Stimulated activated CD8-positive, alpha-beta memory T cell treated with anti-CD3 and anti-CD28 coated beads, Interleukin-12 subunit alpha, Interleukin-12 subunit beta, amount 100 ng/mL, for 4 hours (primary cell): ENCODE measurements at places on chromosomes 2 and 18.

GRCh38 chr2:174135981-174136380 lies 112.4 kb downstream of the OLA1 start:
- no peak for DNase-seq

DNA sequence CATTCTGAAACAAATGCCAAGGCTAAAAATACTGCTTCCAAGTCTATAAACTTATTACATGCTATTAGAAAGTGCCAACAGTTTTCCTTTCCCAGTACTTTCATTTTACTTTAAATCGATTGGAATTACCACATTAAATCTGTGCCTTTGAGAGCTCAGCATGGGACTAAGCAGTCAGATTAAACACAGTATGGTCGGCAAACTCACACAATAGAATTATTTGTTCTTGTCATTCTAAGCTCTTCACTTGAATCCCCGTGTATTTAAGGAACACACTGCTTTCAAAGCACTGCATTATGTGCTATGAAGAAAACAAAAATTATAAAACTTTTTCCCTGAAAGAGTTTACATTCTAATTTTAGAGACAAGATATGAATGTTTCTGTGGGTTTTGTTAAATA lies 444.4 kb upstream of the SLC39A10 start:
- no peak for DNase-seq

DNA sequence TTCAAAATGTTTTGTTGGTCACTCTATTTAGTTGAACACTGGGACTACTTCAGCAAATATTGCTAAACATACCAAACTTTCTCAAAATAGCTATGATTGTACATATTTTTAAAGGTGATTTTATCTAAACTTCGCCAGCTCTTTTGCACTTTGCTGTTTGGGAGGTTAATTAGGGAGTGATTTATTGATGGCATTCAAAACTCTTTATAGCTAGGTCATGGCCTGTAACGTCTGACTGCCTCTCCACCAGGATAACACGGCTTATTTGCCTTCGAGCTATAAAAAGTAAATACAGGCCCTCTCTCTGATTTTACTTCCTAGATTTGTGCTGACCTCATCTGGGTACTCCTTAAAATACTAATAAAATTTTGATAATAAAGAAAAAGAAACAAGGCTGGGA lies 931.9 kb downstream of the DCDC2C start:
- no peak for DNase-seq

DNA sequence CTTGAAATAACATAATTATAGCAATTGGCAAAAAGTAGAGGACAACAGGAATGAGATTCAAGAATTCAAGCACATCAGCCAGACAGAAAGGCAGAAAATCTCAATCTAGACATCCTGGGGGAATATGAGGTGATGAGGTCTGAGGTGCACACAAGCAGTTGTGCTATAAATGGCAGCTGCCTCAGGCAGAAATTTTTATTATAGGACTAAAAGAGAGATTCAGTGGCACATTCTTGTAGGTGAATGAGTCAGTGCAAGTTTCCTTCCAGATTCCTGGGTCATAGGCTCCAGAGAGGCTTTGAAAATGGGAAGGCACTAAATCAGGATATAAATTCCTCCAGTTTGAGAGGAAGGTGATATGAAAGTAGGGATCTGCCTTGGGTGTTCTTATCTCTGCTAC lies 127.2 kb upstream of the THSD7B start:
- DNase-seq: no peak

DNA sequence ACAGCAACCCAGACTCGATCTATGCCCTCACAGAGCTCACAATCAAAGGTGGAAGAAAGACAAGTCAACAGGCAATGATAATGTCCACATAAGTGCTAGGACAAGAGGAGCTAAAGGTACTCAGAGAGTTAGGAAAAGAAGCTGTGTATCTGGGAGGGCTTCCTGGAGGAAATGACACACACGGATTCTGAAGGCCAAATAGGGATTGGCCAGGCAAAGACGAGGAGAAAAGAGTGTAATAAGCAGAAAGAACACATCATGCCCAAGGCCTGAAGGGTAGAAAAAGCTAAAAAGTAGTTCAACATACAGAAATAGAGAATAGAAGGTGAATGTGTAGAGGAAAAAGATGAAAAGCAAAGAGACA lies 36.1 kb downstream of the VIT start:
- no peak for DNase-seq

GRCh38 chr2:44651974-44652373 lies 289.5 kb upstream of the SIX3 start:
- DNase-seq: no peak

GRCh38 chr2:173872714-173873113 lies 92.5 kb downstream of the SP3 start:
- DNase-seq: no peak

GRCh38 chr18:79575891-79576685 lies 103.5 kb upstream of the CTDP1 start:
- DNase-seq: no peak

DNA sequence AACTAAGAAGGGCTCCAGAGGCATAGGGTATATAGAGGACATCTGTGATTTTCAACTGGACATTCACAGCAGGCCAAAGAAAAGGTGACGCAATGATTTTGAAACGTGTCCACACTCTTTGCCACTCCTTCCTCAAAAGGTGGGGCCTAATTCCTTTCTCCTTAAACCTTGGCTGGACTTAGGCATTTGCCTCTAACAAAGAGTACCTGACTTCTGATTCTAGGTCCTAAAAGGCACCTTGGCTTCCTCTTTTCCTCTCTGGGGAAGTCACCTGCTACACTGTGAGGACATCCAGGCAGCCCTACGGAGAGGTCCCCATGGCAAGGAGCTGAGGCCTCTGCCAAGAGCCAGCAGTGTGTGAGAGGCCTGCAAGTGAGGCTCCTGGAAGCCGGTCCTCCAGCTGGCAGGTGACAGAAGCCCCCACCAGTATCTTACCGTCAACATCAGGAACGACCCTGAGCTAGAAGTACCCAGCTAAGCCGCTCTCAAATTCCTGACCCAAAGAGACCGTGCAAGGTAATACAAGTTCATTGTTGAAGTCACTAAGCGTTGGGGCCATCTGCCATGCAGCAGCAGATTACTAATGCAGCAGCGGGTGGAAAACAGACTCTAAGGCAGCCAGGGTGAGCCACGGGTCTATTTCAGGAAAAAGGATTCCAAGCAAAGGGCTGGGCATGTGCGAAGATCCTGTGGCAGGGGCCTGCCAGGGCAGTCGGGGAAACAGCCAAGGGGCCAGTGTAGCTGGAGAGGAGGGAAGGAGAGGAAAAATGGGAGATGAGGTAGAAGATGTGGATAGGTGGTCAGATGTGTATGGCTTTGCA lies 7.4 kb upstream of the HES6 start:
- no peak for DNase-seq

- DNase-seq: no peak
These were observed 461.1 kb downstream of the TMEM182 start for GRCh38 chr2:103222969-103223368.

DNA sequence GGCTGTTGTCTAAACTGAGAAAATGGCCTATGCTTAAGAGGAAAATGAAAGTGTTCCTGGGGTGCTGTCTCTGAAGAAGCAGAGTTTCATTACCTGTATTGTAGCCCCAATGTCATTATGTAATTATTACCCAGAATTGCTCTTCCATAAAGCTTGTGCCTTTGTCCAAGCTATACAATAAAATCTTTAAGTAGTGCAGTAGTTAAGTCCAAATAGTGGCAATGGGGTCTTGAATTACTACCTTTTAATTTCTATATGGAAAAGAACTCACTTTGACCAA lies 13.8 kb upstream of the ALLC start:
- no peak for DNase-seq

GRCh38 chr2:154452906-154453493 lies 245.5 kb upstream of the KCNJ3 start:
- DNase-seq: no peak
